Osteocyte (in vitro differentiated cells): ENCODE measurements at places on chromosomes 13 and 19. TPM values are rescaled to one million over a fixed set of nuclear protein-coding genes. Genes with fewer than 3 reads are reported as not detected.

The NLRP5 gene
- total RNA-seq: not detected in 2 replicates

The TPT1 gene
- total RNA-seq: 3,315 and 3,393 TPM in 2 replicates

The ZNF260 gene
- total RNA-seq: 16.4 and 20.9 TPM in 2 replicates

DNA sequence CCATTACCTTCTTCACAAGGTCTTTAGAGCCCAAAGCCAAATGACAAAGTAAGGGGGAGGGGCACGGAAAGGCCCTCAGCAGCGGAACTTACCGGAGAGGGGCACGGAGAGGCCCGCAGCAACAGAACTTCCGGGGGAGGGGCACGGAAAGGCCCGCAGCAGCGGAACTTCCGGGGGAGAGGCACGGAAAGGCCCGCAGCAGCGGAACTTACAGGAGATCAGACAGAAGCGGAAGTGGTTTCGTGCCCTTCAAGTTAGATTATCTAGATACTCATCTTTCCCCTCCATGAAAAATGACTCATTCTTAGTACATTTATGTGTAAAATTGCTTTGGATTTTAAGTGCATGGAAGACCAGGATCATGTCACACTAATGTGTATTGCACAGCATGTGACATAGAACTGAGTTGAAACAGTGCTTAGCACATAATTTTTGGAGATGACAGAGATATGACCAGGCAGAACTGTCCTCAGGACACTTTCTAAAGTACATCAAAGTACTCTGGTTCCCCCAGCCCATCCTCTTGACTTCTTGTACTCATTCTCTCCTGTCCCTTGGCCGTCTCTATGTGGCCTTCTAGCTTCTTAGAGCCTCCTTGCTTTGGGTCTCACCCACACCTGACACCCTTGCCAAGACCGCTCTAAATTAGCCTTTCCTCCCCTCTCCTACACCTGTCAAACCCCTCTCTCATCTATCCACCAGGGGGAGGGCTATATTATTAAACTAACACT lies 25.7 kb upstream of the TPTE2 start:
- DNase-seq: no peak

The ZNF560 gene
- total RNA-seq: not detected in 2 replicates

The SEMA6B gene
- total RNA-seq: 5.8 and 6.2 TPM in 2 replicates

- DNase-seq: no peak
These were observed 1721.8 kb upstream of the SPRY2 start for GRCh38 chr13:82062772-82063171.

The COQ8B gene
- 33.8 and 42.0 TPM in 2 replicates for total RNA-seq

- DNase-seq: peak; percentile 78
These were observed 27.7 kb downstream of the MAP2K2 start for GRCh38 chr19:4096049-4096892.

- DNase-seq: no peak
These were observed 113.3 kb downstream of the SIPA1L3 start for GRCh38 chr19:38020311-38020710.

GRCh38 chr19:48967346-48968178 lies 2.5 kb downstream of the FTL start:
- no peak for DNase-seq
